WTC11 (cell line): ENCODE measurements at places on chromosomes 7 and 10.

DNA sequence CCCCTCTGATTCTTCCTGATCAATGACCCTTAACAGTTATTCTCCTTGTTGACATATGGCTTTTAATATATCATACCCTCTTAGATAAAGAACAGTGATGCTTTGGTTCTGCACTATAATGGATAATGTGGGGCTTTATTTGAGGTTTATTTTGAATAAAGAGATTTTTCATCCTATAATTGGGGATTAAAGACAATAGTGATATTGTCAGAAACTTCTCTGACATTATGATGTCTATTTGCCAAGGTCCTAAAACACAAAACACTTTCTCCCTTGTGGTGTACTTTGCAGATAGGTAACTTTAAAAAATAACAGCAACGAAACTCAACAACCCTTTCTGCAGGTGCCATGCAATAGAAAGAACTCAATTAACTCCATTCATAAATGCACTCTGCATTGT is 243.6 kb upstream of the RHOBTB1 start:
- DNase-seq, result no peak

- DNase-seq, result no peak
These were observed 103.7 kb downstream of the HECTD2 start for GRCh38 chr10:91513598-91514424.

- DNase-seq, result no peak
These were observed 796 bp downstream of the CDK14 start for GRCh38 chr7:90596671-90597562.

- no peak for DNase-seq
These were observed 5.5 kb upstream of the H2AZ2 start for GRCh38 chr7:44853391-44853790.

GRCh38 chr10:129742742-129743550 is 221.1 kb downstream of the EBF3 start:
- DNase-seq, result peak; percentile 6

- no peak for DNase-seq
These were observed 143.4 kb downstream of the VPS50 start for GRCh38 chr7:93375603-93376002.

DNA sequence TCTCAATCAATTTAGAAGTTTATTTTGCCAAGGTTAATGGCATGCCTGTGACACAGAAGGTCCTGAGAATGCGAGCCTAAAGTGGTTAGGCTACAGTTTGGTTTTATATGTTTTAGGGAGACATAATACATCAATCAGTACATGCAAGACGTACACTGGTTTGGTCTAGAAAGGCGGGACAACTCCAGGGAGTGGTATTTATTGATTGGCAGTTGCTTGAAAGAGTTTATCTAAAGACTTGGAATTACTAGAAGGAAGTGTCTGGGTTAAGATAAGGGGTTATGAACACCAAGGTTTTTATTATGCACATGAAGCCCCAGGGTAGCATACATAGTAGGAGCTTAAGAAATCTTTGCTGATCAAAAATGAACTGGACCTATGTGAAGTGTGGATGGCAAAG is 21.5 kb downstream of the NPVF start:
- DNase-seq, result no peak

GRCh38 chr10:93293999-93294398 is 188.1 kb downstream of the MYOF start:
- DNase-seq, result no peak

DNA sequence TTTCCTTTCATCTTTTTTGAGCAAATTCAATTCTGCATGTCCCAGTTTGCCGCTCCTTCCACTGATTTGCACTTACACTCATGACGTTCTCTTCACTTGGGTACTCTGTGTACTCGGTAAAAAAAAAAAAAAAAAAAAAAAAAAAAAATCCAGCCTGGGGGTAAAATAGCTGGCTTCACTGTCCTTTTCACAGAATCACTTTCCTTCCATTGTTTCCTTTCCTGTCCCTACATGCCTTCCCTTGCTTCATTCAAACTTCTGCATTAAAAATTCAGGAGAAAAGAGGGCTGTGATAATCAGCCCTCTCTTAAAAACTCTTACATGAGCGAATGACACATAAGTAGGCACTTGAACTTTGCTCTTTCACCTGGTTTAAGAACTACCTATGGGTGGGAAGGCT is 8.7 kb downstream of the ANKRD1 start:
- DNase-seq, result no peak

DNA sequence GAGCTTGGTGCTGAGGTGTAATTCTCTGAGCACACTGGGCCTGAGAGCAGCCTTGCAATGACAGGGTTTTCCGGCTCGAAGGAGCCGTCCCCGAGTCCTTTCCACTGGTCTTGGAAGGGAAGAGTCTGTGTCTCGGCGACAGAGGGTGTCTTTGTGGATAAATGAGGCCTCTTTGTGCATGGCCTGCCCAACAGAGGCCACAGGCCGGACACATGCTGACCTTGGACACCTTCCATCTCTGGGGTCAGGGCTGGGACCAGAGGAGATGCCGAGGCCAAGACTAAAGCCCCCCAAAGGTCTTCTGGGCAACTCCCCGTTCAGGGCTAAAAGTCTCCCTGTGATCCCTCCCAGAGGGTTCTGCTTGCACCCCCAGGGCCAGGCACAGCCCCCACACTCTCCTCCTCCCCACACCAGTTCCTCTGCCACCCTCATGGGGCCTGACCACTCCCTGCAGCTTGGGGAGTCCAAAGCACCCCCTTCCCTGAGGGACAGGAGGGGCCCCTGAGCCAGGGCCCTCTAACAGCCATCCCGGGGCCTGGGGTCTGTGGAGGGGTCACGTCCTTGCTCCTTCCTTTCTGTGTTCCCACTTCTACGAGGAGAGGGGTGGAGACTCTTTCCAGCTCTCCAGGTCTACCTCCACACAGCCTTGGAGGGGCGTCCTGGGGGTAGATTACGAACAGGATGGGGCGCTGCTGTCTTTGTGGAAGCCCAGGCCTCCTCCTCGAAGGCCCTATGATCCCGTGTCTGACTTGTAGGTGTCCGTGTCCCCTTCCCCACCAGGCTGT is 130.6 kb upstream of the FAM20C start:
- DNase-seq, result no peak
